ENCODE measurements at places on chromosomes 1 and 21.

DNA sequence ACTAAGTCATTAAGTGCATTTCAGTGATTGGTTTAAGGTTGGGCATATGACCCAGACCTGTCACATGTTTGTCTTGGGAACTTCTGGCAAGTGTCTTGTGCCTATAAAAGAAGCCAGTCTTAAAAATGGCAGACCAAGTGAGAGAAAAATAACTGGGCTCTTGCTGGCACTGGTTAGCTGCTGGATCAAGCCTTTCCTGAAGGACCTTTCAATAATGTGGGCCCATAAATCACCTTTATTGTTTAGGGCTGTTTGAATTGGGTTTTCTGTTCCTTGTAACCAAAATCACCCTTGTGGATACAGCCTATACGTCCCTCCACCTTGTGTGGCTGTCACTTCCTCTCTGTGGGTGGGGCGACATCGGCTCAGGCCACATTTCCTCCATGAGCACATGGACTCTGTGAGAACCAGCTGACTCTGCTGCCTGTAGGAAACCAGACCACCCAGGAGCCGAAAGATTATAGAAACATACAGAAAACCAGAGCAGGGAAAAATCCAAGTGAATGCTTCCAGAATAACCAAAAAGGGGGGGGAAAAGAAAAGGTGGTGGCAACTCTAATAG is 25.6 kb upstream of the WNT4 start:
- DNase-seq = no peak

DNA sequence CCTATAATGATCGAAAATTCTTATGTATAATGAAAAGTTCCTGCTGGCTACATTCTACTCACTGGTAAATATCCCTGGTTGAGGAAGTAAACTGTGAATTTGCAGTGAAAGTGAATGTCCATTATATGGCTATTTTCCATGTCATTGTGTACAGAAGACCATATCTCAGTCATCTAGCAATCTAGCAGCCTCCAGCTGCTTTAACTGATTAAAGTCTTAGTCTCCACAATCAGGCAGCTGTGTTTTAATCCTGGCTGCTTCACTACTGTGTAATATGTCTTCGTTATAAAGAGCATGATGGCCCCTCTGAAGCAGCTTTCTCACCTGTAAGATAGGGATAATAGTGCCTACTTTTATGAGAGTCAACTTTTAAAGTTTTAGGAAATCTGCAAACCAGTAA is 11.4 kb downstream of the CLCA2 start:
- no peak for DNase-seq

DNA sequence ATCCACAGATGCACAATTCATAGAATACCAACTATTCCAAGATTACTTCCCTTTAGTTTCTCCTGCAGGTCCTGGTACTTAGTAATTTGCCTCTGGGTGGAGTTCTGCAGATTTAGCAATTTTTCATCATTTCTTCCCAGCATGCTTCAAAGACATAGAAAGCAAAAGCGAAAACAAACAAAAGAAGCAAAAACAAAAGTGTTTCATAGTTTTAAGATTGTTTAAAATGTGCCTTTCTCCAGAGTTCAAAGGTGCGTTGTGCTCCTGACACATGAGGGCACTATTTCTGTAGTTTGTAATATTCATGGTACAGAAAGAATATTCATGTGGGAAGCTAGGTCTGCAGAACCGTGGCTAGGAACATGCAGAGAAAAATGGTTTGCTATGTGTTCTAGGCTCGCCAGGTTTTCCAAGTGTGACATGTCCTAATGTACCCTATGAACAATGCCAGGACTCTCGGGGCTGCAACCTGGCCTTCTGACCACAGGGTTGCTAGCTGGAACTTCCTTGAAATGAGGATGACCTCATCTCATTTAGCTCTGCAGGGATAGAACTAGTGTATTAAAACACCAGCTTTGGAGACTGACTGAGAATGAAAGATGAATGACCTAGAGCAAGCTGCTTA is 30.0 kb upstream of the RCSD1 start:
- peak; percentile 64 for DNase-seq

GRCh38 chr1:231139125-231139649 is 22.7 kb upstream of the TRIM67 start:
- DNase-seq = peak; percentile 19

GRCh38 chr1:86429835-86430234 is 5.9 kb downstream of the CLCA2 start:
- peak; percentile 66 for DNase-seq

- no peak for DNase-seq
These were observed 39.1 kb upstream of the ANGPTL1 start for GRCh38 chr1:178910023-178910422.

DNA sequence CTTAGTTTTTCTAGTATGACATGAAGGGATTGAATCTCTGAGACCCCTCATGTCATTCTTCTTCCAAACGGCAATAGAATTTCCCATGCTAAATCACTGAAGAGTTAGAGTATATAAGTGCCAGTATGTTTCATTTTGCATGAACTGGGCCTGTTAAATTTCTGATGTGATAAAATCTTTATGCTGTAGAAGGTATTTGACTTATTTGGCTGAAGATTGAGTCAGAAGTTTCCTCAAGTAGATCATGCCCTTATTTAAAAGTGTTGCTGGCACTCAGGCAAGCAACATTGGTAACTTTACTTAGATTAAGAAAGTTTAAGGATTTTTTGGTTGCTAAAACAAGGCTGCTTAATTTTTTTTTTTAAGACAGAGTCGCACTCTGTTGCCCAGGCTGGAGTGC is 13.3 kb downstream of the ATF6 start:
- no peak for DNase-seq

DNA sequence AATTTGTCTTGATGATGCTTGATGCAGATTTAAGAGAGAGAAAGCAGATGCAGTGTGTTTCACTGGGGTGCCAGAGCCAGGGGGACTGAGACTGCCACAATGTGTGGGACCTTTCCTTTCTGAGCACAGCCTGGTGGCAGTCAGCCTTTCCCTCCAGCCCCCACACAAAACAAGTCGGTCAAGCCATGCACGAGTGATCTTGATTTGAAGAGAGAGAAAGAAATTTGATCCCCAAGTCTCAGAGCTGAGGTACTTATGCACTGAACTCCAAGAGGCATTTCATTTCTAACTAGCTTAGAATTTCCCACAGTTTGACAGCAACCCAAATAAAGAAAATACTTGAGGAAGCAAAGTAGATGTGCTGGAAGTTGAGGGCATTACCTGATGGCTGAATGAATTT is 193.8 kb downstream of the ST6GALNAC3 start:
- DNase-seq = no peak

- no peak for DNase-seq
These were observed at the start of gene NUP210L for GRCh38 chr1:154154534-154155191. Gene NUP210L, minus strand, starts transcription at chr1:154155073.

DNA sequence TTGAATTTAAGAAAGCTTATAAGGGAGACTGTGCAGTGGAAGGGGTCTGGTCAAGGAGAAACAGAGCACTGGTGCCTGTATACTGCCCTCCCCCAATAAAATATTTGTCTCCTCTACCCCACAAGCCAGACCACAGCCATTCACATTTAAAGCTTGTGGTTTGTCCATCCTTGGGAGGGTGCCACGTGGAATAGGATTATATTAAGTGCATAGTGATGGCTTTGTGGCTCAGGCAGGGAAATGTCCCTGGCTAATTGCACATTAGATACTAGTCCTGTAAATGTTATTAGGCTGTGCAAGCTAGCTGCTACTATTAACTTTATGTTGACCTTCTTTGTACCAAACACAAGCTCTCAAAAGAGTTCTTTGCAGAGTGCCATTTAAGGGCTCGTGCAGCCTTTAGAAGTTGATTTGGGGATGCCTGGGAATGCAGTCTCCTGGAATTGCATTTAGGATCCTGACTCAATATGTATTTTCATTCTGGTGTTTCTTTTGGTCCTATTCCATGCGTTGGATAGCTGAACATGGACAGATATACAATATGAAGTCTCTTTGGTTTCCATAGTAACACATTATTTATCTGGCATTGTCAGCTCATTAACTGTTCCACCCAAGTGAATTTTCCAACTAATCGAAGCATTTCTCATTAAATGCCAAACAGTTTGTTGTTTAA is 210.6 kb downstream of the ROR1 start:
- DNase-seq = peak; percentile 28

GRCh38 chr1:78996791-78997190 is 9.7 kb downstream of the ADGRL4 start:
- no peak for DNase-seq

GRCh38 chr1:214418391-214418790 is 133.0 kb downstream of the PTPN14 start:
- no peak for DNase-seq

GRCh38 chr1:38586993-38587646 is 272.5 kb downstream of the RRAGC start:
- no peak for DNase-seq

DNA sequence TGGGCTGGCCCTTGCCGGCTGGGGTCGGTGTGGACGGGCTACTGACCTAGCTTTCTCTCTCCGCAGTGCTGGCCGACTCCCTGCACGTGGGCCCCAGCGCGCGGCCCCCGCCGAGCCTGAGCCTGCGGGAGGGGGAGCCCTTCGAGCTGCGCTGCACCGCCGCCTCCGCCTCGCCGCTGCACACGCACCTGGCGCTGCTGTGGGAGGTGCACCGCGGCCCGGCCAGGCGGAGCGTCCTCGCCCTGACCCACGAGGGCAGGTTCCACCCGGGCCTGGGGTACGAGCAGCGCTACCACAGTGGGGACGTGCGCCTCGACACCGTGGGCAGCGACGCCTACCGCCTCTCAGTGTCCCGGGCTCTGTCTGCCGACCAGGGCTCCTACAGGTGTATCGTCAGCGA is 34.9 kb downstream of the PTGFRN start:
- no peak for DNase-seq

DNA sequence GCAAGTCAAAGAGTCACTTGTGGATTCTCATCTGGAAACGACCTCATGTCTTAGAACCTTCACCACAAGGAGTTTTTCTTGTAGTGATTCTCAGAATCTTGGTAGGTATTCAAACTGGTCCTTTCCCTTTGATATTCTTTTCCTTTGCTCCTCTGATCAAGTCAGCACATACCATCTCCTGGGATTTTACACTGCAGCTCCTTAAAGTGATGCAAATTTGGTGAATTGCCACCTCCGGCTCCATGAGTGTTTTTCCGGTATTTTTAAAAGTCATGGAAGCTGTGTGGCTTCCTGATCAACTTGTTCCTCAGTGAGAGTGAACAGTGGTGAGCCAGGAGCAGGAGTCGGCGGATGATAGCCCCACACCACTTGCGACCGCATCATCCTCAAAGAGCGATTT is 182.1 kb upstream of the DAB1 start:
- DNase-seq = no peak

GRCh38 chr1:3904006-3904842 is 4.2 kb upstream of the C1orf174 start:
- DNase-seq = no peak

DNA sequence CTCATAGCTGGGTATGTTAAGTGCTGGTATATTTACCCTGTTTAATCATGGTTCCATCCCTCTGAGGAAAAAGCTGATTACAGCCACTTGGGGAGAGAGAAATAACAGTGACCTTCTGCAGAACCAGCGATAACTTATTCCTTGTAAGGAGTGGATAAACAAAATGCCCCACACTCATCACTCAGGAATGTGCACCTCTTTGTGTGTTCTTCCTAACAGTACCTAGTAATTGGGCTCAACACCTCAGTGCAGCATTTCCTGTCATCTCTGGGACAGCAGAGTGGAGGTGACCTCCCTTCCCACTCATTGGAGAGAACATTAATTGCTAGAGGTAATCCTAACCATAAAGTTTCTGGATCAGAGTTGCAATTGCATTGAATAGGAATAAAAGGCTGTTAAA is 112.5 kb upstream of the F3 start:
- peak; percentile 66 for DNase-seq

DNA sequence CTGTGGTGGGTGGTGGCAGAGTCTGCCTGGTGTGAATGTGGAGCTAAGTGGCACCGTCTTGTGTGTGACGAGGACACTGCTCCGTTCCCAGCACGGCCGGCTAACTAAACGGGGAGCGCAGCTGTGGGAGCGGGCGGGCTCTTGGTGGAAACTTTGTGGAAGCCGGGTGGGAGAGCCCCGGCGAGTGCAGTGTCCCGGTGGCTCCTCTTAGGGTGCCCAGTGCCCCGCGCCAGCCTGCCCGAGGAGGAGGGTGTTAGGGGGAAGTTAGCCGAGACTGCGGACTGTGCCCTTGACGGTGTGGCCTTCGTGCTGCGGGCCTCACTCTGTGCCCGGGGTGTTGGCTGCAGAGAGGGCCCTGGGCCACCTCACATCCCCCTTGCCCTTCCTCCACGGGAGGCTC is 9.9 kb downstream of the PEX10 start:
- DNase-seq = no peak

DNA sequence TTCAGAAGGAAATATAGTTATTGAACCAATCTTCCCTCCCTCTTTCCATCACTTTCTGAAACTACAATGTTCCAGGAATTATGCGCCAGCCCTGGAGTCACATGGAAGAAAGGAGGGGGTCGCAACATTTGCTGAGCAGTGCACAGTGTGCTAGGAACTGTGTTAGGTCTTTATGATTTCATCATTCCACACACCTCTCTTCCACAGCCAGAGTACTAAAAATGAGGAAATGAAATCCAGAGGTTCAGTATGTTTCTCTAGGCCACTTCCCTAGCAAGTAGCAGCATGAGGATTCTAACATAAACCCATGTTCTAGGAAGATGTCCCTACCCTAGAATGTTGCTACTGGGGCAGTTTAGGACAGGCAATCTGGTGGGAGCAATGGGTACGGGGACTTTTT is 158.1 kb downstream of the SLC45A1 start:
- DNase-seq = no peak

- DNase-seq = no peak
These were observed 71.5 kb downstream of the CLCA4 start for GRCh38 chr1:86618358-86618757.

- DNase-seq = no peak
These were observed 7.4 kb upstream of the SVBP start for GRCh38 chr1:42824481-42825035.

- no peak for DNase-seq
These were observed 14.3 kb downstream of the LEPR start for GRCh38 chr1:65434760-65435159.

GRCh38 chr1:186465946-186466345 is 5.0 kb upstream of the PDC start:
- DNase-seq = no peak

GRCh38 chr1:45205910-45206721 is at the start of gene ZSWIM5:
Gene ZSWIM5, minus strand, starts transcription at chr1:45206605. Its CDS starts 255 bp downstream, at chr1:45206350.
- no peak for DNase-seq

DNA sequence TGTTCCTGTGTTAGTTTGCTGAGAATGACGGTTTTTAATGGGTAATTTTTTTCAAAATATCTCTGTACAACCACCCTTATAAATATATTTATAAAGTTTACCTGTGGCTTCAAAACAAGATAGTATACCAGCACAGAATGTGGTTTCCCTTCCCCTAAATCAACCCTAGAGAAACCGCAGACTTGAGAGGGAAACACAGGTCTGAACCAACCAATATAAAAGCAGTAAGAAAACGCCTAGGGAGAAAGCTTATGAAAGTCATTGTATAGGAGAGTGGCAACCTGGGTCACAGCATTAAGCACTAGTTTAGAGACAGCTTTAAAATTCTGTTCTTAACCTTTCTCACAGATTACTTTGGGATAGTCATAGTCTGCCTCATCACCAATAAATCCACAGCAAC is 180.6 kb upstream of the LHX8 start:
- DNase-seq = no peak

- DNase-seq = no peak
These were observed 749 bp downstream of the FAM163A start for GRCh38 chr1:179743679-179744400.

GRCh38 chr1:7582460-7582972 is 188.6 kb upstream of the VAMP3 start:
- no peak for DNase-seq

GRCh38 chr1:6635910-6636760 is 11.5 kb downstream of the THAP3 start:
- no peak for DNase-seq

All from RCC 7860 (cell line).